ENCODE measurements at places on chromosomes 4 and X.

GRCh38 chr4:77092975-77093374, 17.2 kb upstream of the CCNI start:
- DNase-seq = no peak

- no peak for DNase-seq
These were observed 47.8 kb downstream of the APELA start for GRCh38 chr4:164924670-164925238.

DNA sequence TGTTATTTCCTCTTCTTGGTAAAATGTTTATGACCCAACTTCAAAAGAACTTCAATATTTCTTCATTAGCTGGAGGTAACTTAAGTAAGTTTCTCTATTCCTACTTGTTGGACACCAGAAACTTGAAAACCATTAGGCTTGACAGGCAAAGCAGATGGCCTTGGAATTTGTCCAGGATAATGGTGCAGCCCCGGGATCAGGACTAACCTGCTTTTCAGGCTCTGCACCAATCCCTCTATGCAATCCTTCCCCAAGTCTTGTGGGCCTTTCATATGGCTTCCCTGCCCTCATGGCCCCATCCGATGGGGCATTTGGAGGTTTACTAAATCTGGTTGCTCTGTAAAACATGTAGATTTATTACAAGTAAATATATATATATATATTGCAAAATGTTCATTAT, 68.5 kb downstream of the SPINK2 start:
- no peak for DNase-seq

DNA sequence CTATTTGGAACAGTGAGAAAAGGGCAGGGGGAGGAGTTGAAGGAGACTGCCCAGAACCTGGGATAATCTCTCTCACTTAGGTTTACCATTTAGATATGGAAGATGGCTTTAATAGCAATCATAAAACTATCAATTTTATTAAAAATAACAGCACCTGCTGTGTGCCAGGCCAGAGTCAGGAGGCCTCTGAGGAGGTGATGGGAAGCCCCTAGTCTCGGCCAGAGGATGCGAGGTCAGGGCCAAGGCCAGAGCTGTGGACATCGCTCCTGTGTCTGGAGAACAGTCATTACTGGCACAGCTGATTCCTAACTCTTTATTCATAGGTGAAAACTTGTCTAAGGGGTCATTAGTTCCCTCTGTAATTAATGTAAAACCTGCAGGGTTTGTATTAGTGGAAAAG, 4.2 kb upstream of the IQSEC2 start:
- no peak for DNase-seq

DNA sequence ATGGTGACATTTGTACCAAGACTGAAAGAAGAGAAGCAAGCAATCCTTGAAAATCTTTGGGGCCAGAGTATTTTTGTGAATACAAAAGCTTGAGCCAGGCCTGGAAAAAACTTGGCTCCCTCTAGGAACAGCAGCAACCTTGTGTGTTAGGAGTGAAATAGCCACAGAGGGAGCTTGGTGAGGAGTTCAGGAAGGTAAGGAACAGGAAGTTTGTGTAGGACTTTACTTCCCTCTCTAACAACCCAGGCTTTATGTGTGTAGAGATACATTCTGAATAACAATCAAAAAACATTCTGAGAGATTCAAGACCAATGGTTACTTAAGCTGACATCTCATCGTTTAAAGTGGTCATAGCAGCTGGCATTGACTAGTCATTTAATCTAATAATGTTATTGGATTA, 668.5 kb downstream of the PCDH18 start:
- DNase-seq = no peak

DNA sequence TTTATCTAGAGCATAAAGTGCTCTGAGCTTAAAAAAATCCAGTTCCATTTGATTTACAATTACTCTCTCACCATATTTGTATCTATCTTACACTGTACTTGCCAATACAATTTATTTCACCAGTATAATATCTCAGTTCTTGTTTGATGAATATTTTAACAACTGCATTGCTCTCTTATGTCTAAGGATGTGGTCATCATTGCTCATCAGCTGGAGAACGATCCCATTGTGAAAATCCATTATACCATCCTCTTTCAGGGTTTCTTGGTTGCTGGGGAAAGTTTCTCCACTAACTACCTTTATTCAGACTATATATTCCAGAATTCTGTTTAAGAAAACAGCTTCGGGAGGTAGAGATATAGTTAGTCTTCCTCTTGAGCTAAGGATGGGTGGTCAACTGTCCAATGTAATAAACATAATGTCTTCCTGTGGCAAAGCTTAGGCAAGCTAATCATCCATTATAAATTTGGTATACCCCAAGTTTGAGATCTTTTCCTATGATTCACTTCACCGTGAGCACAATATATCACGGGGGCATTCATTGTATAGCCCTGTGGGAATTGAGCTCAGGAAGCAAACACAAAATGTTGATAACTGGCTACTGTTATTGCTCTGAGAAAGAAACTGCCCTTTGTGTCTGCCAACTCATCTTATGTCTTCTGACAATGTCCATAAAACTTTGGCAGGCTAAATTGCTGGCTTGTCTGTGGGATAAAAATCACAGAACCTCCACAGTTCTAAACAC, 2361.9 kb downstream of the ARAP2 start:
- DNase-seq = no peak

- DNase-seq = no peak
These were observed 28.0 kb upstream of the AFAP1 start for GRCh38 chr4:7967501-7968261.

- DNase-seq = no peak
These were observed 59.4 kb upstream of the PPP4R3C start for GRCh38 chrX:27522500-27522899.

GRCh38 chrX:96615448-96615847, 69.2 kb upstream of the DIAPH2 start:
- DNase-seq = no peak

DNA sequence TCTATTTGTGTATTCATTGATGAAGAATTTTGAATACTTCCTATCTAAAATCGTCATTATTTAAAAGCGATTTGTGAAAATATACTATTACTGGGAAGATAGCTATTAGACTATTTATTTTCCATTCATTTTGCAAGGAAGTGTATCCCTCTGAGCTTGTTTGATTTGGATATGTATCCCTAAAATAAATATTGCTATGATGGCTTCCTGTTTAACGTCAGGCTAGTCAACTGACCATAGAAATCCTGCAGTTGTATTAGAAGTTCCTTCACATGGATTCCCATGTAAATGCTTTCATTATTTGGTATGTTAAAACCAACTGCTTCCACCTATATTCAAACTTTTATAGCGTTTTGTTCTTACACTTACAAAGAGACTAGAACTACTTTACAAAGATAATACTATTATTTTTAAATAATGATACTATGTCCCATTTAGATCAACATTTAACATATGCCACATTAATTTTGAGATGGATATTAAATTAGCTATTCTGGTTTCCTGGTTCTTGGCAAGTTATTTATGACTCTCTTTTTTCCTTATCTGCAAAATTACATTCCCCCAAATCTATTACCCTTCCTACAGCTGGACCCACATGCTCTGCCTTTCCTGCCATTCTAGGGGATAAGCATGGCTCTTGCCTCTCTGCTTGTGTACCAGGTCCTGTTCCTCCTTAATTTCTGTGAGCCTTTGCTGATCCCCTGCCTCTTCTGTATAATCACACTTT, 26.7 kb upstream of the PDE5A start:
- no peak for DNase-seq

DNA sequence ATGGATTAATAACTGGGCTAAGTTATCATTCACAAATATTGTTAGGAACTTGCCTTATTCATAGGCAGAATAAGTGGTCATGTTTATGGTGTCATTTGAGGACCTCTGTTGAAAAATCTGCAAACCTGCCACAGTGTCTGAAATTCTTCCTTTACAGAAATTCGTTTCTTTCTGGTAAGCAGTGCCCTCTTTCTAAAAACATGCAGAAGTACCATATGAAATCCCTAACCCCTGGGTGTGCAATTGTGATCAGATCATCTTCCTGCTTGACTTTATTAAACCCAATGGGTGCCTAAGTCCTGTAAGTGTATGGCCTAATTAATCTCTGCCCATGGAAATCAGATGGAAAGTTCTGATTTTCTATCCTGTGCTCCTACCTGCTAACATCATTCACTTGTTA, 4.4 kb upstream of the HTATSF1 start:
- no peak for DNase-seq

DNA sequence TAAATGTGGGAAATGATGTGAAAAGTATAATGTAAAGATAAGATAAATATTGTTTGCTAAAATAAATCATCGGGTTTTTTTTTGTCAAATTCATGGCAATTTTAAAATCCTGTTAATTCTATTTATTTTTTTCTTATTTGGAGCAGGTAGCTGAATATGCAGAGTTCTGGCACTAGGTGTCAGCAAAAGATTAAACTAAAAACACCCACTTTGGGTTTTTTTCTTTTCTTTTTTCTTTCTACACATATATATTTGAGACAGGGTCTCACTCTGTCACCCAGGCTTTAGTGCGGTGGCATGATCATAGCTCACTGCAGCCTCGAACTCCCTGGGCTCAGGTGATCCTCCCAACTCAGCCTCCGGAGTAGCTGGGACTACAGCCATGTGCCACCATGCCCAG, 6.9 kb upstream of the RAP2C start:
- DNase-seq = no peak

- DNase-seq = no peak
These were observed at the start of gene SERTM2 for GRCh38 chrX:111511477-111511876. SERTM2 (plus strand) TSS chrX:111511645; CDS start chrX:111518858, 7,213 bp downstream.

- DNase-seq = no peak
These were observed 19.0 kb upstream of the AP1S2 start for GRCh38 chrX:15873566-15873965.

DNA sequence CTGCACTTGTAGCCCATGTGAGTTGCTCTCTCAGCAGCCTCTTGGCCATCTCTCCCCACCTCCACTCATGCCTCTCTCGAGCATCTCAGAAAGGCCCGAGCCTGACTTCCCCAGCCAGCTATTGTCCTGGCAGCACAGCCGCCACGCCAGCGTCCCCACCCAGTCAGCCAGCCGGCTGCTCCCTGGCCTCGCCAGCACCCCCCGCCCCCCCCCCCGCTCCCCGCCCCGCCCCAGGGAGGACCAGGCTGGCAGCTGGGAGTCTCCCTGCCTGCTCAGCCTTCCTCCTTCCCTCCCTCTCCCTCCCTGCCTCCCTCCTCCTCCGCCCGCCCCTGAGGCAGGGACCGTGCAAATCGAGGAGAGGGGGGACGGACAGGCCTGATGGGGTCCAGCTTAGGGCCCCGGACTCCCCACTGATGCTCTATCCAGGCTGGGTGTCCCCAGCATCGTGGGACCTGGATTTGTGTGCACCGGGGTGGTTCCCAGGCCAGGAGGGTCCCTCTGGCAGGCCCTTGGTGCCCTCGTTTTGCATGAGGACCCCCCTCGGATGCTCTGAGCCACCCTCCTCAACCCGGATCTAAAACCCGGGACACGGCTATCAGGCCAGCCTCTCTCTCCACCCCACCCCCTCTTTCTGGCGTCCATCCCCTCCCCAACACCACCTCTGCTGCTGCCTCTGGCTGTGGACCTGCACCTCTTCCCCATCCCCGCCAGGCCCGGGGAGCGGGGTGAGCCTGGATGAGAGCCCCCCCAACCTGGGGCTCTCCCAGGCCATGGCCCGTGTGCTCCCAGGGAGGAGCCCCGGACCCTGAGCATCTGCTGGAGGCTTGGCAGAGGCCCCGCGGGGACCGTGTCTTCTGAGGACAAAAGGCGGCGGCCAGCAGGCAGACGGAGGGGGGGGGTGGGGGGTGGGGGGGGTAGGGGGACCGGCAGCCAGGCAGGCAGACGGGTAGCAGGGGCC, at the start of gene GPR173:
Gene GPR173 (plus strand): TSS at position 621 of the 958 bp plus-strand sequence. CDS start 27,833 bp downstream, outside the sequence.
- DNase-seq = no peak

DNA sequence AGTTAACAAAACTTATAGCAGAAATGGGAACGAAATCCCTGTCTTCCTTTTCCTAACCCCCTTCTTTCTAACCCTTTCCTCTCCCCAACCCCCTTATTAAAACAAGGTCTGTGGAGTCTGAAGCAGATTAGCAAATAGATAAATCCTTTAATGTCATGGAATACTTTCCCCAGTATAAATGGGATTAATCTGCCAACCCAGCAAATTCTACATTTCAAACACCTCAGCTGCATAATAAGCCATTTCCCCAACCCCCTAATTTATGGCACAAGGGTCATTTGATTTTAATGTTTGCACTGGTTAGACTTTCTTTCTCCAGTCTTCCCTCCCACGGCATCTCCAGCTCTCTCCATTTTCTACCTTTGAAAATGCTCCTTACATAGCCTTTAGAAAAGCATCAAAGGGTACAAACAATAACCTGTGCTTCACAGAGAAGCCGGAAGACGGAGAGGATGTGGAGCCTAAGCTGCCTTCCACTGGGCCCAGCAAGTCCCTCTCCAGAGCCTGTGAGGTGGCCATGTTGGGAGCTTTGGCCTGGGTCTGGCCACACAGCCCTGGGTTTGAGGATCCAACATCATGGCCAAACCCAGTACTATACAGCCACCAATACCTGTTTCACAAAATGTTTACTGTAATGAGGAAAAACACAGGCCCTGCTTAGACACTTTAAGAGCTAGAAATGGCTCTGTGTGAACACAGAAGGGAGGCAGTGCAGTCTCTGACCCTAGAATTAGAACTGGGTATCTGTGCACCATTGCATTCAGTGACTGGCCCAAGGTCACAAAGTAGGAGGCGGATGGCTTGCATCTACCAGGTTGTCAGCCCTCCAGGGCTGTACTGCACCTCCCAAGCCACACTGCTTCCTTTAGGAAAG, 56.9 kb upstream of the SPRY1 start:
- no peak for DNase-seq

DNA sequence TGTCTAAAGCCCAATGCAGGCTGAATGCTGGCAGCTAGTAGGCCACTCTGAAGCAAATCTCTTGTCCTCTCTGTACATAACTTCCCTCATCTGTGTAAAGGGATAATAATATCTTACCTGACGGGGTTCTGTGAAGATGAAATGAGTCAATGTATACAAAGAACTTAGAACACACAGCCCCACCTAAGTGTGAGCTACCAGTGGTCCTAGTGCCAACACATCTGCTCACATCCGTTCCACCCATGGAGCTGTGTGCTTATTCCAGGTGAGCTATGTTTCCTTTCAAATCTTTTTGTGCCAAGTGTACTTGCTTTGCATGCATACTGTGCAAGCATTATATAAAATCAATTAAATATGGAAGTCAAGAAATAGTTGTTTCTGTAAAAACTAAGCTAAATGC, 116.4 kb downstream of the TSPAN5 start:
- DNase-seq = no peak

DNA sequence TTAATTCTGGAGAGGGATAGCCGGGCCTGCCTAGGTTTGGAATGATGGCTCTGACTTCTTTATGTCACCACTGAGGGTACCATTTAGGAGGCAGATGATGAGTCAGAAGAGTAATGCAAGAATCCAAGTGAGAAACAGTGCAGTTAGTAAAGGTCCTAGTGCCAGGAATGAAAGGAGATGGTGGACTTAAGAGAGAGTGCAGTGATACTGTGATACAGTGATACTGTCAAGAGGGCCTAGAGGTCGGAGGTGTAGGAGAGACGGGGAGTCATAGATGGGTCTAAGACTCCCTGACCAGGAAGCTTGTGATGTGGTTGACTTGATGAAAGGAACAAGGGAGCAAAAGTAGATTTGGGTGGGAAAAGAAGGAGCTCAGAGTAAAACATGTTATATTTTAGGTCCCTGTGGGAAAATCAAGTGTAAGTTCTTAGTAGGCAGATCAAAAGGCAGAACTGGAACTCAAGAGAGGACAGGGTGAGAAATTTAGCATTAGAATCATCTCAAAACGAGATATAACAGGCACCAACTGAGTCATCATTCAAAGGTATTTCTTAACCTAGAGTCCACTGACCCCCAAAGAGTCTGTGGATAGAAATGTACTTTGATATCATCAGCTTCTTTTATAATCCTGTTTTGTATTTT, 85.0 kb downstream of the NFKB1 start:
- DNase-seq = no peak
